Activated naive CD8-positive, alpha-beta T cell treated with anti-CD3 and anti-CD28 coated beads for 36 hours (primary cell): ENCODE measurements at places on chromosomes 3 and 15. TPM values are rescaled to one million over a fixed set of nuclear protein-coding genes. Genes with fewer than 3 reads are reported as not detected.

Gene FGF12
- not detected for total RNA-seq

Gene ADIPOQ
- not detected for total RNA-seq

Gene ANKDD1A
- total RNA-seq = 2.9 TPM

Gene ICE2
- total RNA-seq = 72.8 TPM

Gene SLC24A1
- 7.6 TPM for total RNA-seq

Gene IGDCC3
- total RNA-seq = not detected

Gene DUOX1
- 0.22 TPM for total RNA-seq

Gene ABI3BP
- total RNA-seq = 0.12 TPM

GRCh38 chr3:106176734-106177133, 307.9 kb upstream of the CBLB start:
- H3K36me3 ChIP-seq = peaks cover 28% of the 10 kb centered on the region
- peak overlapping the region; percentile 52 for H3K4me3 ChIP-seq
- H3K27me3 ChIP-seq = no peaks in the 10 kb centered on the region
- peaks cover 74% of the 10 kb centered on the region for H3K4me1 ChIP-seq
- DNase-seq = peak; percentile 66

DNA sequence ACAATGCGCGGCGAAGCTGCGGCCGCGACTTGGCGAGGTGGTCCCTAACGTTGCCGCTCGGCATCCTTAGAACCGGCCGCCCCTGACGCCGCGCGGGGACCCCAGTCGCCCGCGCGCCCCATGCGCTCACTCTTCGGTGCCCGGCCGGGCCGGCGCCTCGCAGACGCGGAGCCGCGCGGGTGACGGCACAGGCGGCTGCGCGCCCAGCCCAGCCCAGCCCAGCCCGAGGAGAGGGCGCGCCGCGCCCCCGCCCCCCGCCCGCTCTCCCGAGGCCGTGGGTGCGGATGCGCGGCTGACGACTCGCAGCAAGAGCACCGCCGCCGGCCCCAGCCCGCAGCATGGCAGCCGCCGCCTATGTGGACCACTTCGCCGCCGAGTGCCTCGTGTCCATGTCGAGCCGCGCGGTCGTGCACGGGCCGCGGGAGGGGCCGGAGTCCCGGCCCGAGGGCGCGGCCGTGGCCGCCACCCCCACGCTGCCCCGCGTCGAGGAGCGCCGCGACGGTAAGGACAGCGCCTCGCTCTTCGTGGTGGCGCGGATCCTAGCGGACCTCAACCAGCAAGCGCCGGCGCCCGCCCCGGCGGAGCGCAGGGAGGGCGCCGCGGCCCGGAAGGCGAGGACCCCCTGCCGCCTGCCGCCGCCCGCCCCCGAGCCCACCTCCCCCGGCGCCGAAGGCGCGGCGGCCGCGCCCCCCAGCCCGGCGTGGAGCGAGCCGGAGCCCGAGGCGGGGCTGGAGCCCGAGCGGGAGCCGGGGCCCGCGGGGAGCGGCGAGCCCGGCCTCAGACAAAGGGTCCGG, 437 bp downstream of the KLF13 start:
- peak overlapping the region; percentile 62 for H3K27ac ChIP-seq
- peaks cover 18% of the 10 kb centered on the region for H3K36me3 ChIP-seq
- no peaks in the 10 kb centered on the region for H3K27me3 ChIP-seq
- peak overlapping the region; percentile 61 for H3K4me3 ChIP-seq
- DNase-seq = peak; percentile 37
- peaks cover 53% of the 10 kb centered on the region for H3K4me1 ChIP-seq

DNA sequence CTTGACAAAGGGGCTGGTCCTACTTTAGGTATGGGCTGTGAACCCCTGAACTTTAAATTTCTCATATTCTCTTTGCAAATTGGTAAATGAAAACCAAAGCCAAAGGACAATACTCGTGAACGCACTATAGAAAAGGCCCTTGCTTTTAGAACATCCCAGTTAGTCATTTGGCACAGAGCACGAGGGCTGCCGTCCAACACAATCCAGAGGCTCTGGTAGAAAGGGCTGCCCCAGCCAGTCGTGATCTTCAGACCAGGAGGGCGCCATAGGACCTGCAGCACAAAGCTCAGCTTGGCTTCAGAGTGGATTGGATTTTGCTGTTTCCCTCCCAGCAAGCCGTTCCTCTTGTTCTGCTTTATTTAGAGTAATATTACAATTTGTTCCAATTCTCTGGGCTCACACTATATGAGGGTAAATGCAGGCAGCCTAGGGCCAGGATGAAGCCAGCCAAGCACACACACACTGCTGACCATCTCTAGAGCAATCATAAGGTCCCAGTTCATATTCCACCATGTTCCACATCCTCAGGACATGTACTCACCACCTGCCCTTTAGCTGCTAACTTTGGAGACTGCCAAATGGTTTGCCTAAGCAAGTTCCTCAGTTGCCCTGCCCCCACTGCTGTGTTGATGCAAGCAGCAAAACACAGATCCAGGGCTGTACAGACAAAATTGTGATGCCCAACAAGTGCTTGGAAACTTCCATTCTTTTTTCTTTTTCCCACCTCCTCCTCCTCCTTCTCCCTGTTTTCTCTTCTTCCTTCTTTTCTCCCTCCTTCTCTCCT, 6.0 kb upstream of the BFSP2 start:
- peaks cover 3% of the 10 kb centered on the region for H3K4me1 ChIP-seq
- H3K36me3 ChIP-seq = peaks cover 3% of the 10 kb centered on the region
- no peak overlapping the region for H3K4me3 ChIP-seq
- no peaks in the 10 kb centered on the region for H3K27me3 ChIP-seq
- no peak for DNase-seq

- no peak within 1 kb of the TSS for H3K27ac ChIP-seq
- no peaks in the 10 kb centered on the region for H3K4me1 ChIP-seq
- peaks cover 33% of the 10 kb centered on the region for H3K27me3 ChIP-seq
- no peak for DNase-seq
- H3K4me3 ChIP-seq = no peak within 1 kb of the TSS
These were observed at the start of gene PDZRN3 for GRCh38 chr3:73624821-73625665. TSS of gene PDZRN3 (minus strand) at chr3:73624941.

- no peak for DNase-seq
- H3K27ac ChIP-seq = no peak overlapping the region
- peaks cover 12% of the 10 kb centered on the region for H3K4me1 ChIP-seq
- H3K36me3 ChIP-seq = no peaks in the 10 kb centered on the region
- H3K4me3 ChIP-seq = no peak overlapping the region
These were observed 40.5 kb upstream of the HES1 start for GRCh38 chr3:194095464-194095863.

DNA sequence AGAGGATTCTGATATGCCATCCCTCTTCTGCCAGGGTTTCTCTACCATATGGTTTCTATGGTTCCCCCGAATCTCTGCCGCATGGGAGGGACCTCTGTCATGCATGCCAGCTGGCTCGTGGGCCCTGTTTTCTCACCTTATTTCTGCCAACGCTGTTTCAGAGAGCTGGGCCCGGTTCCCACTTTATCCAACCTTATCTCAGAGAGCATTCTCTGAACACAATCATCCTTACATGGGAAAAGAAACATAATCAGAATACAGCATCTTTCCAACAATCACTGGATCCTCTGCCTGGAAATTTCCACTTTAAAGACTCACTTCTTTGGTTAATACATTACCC, 234.5 kb upstream of the ZBTB20 start:
- peaks cover 6% of the 10 kb centered on the region for H3K27me3 ChIP-seq
- H3K36me3 ChIP-seq = no peaks in the 10 kb centered on the region
- H3K4me3 ChIP-seq = no peak overlapping the region
- H3K27ac ChIP-seq = no peak overlapping the region

DNA sequence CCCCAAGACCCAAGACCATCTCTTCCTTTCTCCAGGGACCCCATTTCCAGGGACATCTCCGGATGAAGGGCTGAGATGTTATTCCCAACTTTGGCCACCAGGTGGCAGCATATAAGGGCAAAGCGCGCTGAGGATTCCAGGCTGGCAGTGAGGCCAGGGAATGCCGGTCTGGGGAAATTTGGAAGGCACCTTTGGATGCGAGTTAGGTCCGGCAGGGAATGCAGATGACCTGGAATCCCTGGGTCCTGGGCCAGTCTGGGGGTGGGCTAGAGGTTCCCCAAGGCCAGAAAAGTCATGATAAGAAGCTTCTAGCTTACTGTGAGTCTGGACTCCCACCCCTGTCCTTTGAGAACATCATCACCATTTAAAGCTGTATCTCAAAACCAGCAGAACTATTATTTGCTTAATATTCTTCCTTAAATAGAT, 1.6 kb upstream of the CHST13 start:
- no peak overlapping the region for H3K4me3 ChIP-seq
- H3K36me3 ChIP-seq = no peaks in the 10 kb centered on the region
- peak; percentile 21 for DNase-seq
- H3K27ac ChIP-seq = no peak overlapping the region
- H3K4me1 ChIP-seq = no peaks in the 10 kb centered on the region

GRCh38 chr3:186105543-186105942, 3.3 kb downstream of the ETV5 start:
- peaks cover 29% of the 10 kb centered on the region for H3K4me1 ChIP-seq
- H3K4me3 ChIP-seq = no peak overlapping the region
- no peak for DNase-seq
- peaks cover 81% of the 10 kb centered on the region for H3K27me3 ChIP-seq

DNA sequence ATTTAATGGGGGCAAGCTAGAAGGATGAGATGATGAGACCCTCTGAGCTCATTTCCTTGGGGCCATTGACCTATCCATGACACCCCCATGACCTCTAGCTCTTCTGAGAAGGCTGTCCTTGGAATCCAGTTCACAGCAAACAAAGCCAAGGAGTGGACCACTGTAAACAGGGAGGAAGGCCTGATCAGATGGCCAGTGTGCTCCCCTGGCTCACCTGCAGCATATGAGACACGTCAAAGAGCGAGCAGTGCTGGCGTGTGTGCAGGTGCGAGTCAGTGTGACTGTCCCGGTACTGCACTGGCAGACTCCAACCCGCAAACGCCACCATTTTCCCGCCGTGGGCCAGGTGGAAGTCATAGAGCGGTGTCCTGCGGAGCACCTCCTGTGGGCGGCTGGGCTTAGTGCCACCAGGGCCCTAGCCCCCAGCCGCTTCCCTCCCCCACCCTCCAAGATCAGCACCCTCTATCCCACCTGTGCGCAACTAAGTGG, 339 bp downstream of the AMT start:
- DNase-seq = no peak
- H3K4me1 ChIP-seq = peaks cover 43% of the 10 kb centered on the region
- H3K27ac ChIP-seq = no peak overlapping the region
- peaks cover 6% of the 10 kb centered on the region for H3K36me3 ChIP-seq

- no peaks in the 10 kb centered on the region for H3K27me3 ChIP-seq
- peaks cover 24% of the 10 kb centered on the region for H3K4me1 ChIP-seq
These were observed 767 bp downstream of the AP3S2 start for GRCh38 chr15:89893027-89893426.

DNA sequence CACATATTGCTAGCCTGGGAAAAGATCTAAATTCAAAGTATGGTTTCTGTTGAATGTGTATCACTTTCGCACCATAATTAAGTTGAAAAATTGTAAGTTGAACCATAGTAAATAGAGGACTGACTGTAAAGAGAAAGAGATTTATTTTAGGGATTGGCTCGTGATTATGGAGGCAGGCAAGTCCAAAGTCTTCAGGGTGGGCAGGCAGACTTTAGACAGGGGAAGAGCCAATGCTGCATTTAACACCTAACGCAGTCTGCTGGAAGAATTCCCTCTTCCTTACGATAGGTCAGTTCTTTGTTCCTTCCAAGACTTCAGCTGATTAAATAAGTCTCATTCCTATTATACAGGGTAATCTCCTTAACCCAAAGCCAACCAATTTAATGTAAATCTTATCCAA, 15.8 kb downstream of the C3orf85 start:
- no peaks in the 10 kb centered on the region for H3K4me1 ChIP-seq
- H3K27me3 ChIP-seq = no peaks in the 10 kb centered on the region
- no peak overlapping the region for H3K27ac ChIP-seq
- H3K36me3 ChIP-seq = no peaks in the 10 kb centered on the region
- H3K4me3 ChIP-seq = no peak overlapping the region
